Endothelial cell of umbilical vein (primary cell): ENCODE measurements at places on chromosomes 7 and 10.
A peak's percentile ranks its signal among the peaks of the same experiment; 100 is the strongest.

GRCh38 chr10:34274906-34275305 lies 540.2 kb downstream of the PARD3 start:
- DNase-seq, result no peak

DNA sequence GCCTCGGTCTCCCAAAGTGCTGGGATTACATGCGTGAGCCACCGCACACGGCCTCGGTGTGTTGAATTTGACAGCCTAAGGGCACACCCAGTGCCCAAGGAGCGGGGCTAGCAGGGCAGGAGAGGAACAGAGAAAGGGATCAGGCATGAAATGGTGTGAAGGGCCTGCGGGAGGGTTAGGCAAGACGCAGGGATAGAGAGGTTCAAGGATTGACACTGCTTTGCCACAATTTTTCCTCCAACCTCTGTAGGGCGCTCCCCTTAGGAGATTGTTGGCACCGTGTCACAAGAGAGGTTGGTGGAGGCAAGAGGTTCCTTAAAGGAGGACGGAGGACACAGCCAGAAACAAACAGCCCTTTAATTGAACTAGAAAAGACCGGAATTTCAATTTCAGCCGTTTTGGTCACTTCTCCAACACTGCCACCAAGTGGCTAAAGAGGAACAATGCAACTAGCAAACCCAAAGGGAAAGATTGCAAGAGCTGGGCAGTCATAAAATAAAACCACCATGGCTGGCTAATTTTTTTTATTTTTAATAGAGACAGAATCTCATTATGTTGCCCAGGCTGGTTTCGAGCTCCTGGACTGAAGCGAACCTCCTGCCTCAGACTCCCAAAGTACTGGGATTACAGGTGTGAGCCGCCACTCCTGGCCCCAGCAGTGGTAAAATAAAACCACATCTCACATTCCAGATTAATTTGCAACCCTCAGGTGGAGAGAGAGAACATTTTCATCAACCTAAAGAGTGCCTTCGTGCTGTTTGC lies 6.9 kb upstream of the CREB3L2 start:
- peak; percentile 58 for DNase-seq

DNA sequence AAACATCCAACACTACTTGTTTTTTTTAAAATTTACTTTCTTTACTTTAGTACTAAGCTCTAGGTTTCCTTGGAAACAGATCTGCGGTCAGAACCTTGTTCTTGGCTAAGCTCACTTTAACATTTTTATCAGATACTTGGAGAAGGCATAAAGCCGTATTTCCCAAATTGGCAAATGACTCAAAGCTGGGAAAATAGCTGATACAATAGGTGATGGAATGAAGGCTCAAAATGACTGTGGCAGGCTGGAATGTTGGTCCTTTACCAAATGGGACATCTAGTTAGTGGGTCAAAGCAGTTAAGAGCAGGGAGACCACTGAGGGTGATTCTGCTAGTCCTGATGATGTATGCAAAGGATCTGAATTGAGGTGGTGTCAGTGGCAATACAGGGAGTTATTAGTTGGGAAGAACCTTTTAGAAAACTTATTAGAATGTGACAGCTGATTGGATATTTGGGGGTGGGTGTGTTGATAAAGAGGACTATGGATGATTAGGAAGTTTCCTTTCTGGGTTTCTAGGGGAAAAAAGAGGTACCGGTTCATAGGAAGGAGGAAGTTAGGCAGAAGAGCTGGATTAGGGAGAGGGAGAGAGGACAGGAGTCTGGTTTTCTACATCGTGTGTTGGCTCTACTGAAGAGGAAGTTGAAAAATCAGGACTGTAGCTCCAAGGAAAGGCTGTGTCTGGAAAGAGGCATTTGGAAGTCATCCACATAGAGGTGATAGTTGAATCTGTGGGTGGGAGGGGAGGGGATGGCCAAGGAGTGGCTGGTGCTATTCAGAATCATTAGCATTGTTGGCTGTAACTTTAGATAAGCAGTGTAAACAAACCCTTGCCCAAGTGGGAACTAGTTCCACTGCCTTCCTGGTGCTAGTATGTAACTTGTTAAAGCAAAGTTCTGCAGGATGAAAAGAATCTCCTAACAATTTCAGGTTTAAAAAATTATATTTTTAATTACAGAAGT lies 13.1 kb downstream of the PLCE1 start:
- no peak for DNase-seq

DNA sequence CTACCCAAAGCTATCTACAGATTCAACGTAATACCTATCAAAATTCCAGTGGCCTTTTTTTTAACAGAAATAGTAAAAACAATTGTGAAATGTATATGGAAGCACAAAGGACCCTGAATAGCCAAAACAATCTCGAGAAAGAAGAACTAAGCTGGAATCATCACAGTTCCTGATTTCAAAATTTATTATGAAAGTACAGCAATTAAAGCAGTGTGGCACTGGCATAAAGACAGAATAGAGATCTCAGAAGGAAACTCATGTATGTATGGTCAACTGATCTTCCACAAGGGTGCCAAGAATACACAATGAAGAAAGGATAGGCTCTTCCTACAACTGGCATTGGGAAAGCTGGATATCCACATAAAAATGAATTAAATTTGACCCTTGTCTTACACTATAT lies 23.2 kb downstream of the PNLIPRP3 start:
- no peak for DNase-seq

- no peak for DNase-seq
Measured at GRCh38 chr10:74371696-74372095, 220.7 kb downstream of the ADK start.

DNA sequence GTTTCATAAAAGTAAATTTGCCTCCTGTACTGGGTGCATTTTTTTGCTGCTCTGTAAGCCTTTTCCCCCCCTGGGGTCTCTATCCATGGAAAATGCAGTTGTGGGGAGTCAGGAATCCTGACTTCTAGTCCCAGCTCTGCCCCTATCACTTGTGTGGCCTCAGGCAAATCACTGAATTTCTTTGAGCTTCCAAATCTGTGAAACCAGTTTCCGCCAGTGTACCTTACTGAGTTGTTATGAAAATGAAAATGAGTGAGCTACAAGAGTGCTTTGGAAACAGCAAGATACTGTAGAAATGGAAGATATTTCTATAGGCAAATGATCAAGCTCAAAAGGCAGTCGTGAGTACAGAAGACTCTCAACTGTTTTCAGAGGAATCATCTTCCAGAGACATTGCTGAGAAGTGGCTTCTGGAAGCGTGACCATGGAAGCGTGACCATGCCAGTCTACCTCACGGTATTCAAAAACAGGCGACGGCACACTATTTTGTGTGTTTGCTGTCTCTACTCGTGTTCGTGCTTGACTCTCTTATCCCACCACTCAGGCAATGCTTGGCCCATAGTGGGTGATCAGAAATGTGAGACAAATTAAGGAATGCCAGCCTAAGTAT lies 107.4 kb downstream of the ATXN7L1 start:
- no peak for DNase-seq

GRCh38 chr10:19904202-19904661 lies 88.0 kb downstream of the PLXDC2 start:
- no peak for DNase-seq

DNA sequence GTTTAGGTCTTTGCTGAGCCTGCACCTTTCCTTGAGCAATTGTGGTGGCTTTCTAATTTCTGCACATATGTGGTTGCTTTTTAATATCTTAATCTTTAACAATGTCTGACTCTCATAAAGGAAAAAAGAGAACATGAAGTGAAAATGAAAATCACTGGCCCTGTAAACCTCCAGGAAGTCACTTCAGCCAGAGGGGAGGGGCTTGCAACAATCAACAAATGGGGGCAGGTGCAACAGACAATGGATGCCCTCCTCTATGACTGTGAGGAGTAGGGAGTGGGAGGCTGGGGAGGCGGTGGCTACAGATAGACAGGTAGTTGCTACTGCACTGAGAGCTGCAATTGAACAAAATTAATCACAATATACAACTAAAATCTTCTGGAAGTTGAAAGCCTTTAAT lies 1377.4 kb downstream of the XPNPEP1 start:
- DNase-seq, result no peak

DNA sequence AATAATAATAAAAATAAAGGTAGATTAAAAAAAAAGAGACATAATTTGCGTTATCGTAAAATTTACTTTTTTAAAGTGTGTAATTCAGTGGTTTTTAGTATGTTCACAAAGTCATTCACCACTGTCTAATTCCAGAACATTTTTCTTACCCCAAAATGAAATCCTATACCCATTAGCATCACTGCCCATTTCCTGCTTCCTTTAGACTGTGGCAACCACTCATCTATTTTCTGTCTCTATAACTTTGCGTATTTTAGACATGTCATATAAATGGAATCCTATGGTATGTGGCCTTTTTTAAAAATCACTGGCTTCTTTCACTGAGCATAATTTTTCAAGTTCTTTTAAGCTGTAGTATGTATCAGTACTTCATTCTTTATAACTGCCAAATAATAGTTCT lies 53.6 kb downstream of the KAT6B start:
- DNase-seq, result no peak

GRCh38 chr7:157561816-157562410 lies 225.1 kb downstream of the DNAJB6 start:
- DNase-seq, result no peak

- DNase-seq, result no peak
Measured at GRCh38 chr7:139784648-139785047, 6.8 kb upstream of the HIPK2 start.

GRCh38 chr10:103637927-103638557 lies 144.5 kb downstream of the NEURL1 start:
- DNase-seq, result no peak

DNA sequence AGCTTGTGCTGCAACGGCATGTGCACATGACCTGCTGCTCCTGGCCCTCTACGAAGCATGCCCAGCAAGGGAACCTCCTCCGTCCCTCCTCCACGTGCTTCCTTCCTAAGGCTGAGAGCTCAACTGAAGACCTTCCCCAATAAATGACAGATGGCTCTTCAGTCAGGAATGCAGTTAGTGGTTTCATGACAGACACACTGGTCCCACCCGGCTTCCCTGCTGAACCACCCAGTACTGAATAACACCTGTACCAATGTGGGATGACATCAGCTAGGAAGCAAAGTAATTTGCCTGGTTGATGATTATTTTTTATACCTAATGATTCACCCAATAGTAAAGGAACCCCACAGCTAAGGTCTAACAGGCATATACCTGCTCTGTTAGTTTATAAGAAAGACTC lies 69.1 kb downstream of the SCRN1 start:
- no peak for DNase-seq

GRCh38 chr10:113552014-113552413 lies 839 bp upstream of the HABP2 start:
- no peak for DNase-seq

DNA sequence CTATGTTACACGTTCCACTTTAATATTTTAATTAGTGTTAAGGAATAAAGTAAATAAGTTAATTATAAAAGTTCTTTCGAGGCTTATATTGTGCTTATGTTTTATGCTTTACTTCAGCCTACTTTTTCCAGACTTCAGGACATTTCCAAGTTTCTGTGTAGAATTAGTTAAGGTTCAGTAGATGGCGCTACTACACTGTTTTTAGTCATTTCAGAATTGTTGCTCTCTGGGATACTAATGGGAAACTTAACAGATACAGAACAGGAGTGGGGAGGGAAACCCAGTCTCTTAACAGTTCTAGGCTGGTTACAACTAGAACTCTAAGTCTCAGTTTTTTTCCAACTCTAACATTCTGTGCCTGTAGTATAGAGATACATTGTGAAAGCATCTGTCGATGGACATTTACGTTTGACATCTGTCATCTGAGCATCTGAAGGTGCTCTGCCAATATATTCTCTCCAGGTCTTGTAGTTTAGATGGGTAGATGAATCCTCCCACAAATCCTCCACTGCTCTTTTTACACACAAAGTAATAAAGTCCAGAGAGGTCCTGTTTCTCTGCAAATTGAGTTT lies 56.8 kb upstream of the FAM171A1 start:
- peak; percentile 67 for DNase-seq

DNA sequence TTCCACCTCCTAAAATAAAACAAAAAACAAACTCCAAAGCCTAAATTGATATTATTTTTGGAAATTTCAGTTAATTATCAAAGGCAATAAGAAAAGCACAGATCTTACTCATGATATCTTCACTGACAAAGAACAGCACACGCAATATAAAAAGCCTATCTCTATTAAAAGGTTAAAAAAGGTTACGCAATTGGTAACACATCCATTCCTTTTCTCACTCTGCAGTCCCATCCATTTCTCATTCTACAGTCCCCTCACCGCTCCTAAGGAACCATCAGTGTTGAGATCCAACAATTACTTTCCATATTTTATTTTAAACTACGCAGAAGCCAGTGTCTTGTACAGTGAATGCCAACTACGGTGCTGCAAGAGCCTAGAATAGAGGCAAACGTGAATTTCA lies 1.3 kb downstream of the SEC61G start:
- DNase-seq, result no peak

GRCh38 chr7:44259547-44260457 lies 59.0 kb downstream of the YKT6 start:
- DNase-seq, result peak; percentile 95

GRCh38 chr10:74900297-74900696 lies 73.9 kb downstream of the KAT6B start:
- no peak for DNase-seq

GRCh38 chr10:45224219-45224841 lies 91.1 kb downstream of the OR13A1 start:
- no peak for DNase-seq

- DNase-seq, result no peak
Measured at GRCh38 chr10:114879541-114880158, 58.1 kb downstream of the FHIP2A start.

- no peak for DNase-seq
Measured at GRCh38 chr10:74913377-74913979, 87.1 kb downstream of the KAT6B start.

- no peak for DNase-seq
Measured at GRCh38 chr7:153476166-153476565, 576.0 kb upstream of the DPP6 start.

DNA sequence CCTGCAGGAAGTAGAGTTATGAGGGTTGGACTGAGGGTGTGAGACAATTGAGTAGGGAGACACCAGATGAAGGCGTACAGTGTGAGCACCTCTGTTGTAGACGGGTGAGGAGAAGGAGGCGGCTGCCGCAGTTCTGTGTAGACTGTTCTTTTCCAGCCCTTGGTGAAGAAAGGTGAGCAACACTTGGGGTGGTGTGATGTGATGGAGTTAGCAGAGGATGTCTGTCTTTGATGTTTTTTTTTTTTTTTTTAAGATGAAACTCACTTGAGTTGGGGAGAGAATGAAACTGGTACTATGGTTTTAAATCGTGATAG lies 42.8 kb upstream of the RNF216 start:
- no peak for DNase-seq

GRCh38 chr7:52168085-52168484 lies 851.5 kb upstream of the COBL start:
- no peak for DNase-seq

DNA sequence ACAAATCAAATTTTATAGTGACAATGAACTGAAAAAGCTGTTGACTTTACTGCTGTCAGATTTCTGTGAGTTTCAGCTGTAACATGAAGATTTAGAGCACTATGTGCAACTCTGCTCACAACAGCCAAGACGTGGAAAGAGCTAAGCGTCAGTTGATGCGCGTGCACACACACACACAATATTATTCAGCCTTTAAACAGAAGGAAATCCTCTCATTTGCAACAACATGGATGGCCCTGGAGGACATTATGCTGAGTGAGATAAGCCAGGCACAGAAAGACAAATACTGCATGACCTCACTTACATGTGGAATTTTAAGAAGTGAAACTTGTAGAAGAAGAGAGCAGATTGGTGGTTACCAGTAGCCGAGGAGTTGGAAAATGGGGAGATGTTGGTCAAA lies 82.8 kb upstream of the FRMD4A start:
- no peak for DNase-seq
